ENCODE measurements at places on chromosomes 2 and 18.

DNA sequence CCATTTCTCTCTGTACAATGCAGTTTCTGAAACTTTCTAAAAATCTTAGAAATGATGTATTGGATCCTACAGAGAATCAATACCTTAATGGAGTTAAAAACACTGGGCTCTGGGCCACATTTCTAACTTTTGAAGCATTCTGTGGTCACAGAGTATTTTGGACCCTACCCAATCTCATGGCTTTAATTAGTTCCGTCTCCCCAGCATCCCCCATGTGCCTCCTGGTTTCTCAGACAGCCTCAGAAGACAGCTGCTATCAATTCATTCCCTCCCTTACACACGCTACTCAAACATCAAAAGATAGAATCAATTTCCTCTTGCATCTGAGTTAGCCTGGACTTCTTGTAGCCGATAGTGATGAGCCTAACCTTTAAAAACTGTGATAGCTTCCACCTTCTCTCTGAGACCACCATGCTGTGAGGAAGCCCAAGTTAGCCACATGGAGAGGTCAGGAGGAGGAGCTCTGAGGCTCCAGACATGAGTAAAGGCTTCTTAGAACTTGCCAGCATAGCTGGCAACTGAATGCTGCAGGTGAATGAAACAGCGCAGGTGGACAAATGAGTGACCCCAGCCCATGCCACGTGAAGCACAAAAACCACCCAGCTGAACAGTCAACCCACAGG lies 10.4 kb downstream of the ADCY3 start:
- no peak for DNase-seq

- no peak for DNase-seq
Measured at GRCh38 chr18:45666006-45666405, 50.7 kb downstream of the SLC14A2 start.

- no peak for DNase-seq
Measured at GRCh38 chr2:50746526-50746925, 285.4 kb downstream of the NRXN1 start.

GRCh38 chr2:30732376-30732775 lies 74.9 kb downstream of the CAPN13 start:
- DNase-seq: no peak

GRCh38 chr2:16628314-16628713 lies 37.3 kb downstream of the CYRIA start:
- DNase-seq: no peak

DNA sequence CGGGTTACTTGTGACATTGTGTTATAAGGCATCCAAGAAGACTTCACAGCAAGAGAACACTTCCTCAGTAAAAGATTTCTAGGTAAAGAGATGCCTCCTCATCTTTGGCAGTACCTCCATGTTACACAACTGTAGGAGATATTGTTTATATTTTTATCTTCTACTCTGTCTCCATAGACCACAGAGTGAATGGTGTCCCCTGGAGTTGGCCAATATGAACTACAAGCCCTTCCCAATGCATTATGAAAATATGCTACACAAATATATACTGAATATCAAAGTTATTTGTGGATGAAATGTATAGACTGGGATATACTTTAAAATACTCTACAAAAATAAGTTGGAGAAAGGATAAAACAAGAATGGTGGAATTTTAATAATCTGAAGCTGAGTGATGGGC lies 46.7 kb downstream of the MBOAT2 start:
- DNase-seq: no peak

DNA sequence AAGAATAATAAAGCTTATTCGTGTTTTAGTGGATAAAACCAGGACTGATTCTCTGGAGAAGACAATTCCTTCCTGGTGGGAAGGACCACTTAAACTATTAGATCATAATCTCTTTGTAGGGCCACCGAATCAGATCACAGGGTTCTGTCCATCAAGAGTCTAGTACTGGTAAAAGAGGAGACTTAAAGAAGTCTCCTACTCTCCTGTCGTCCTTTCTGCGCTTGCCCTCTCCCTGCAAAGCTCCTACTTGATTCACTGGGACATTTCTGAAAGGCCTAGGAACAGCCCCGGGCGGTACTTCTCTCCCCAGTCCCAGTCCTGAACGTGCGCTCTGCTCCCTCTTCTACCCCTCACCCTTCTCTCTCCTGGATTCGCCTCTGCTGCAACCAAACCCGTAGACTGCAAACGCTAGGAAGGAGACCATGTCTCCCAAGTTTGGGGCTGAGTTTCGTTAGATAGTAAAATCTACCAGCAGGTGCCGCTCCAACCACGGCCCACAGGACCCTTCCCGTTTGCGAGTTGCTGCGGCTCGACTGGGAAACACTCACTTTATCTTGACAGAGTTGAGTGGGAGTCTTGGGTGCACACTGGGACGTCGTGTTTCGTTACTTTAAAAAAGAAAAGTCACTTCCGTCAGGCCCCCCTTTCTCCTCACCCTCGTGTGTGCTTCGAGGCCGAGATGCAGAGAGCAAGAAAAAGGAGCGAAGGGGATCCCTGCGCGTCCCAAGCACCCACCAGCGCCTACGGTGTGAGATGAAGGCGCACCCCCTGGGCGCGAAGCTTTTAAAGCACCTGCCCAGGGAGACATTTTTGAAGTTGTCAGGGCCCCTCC lies 923 bp downstream of the FIGLA start:
- peak; percentile 60 for DNase-seq

DNA sequence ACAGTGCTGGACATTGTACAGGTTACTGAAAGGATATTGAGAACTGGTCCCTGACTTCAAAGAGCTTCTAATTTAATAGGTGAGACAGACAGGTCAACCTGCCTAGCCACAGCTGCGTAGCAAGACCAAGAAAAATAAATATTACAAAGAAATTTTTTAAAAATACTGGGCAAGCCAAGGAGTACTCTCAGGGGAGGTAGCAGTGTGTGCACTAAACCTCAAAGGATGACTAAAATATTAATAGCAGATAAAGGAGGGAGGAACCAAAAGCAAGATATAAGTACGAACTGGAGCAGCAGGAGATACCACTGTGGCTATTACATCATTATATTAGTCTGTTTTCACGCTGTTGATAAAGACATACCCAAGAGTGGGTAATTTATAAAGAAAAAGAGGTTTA lies 14.9 kb downstream of the SCG2 start:
- no peak for DNase-seq

All from activated CD4-positive, alpha-beta T cell treated with anti-CD3 and anti-CD28 coated beads for 4 hours (primary cell).